ENCODE measurements at places on chromosomes 12 and 14. TPM values are rescaled to one million over a fixed set of nuclear protein-coding genes. Genes with fewer than 3 reads are reported as not detected.

GRCh38 chr14:82492157-82492556 lies 958.5 kb upstream of the SEL1L start:
- no peak for DNase-seq

The PTCSC3 gene
- not detected for total RNA-seq

The WNT1 gene
- not detected for total RNA-seq

The GPX2 gene
- total RNA-seq, result 21.0 TPM

The HSPB8 gene
- total RNA-seq, result 47.8 TPM

DNA sequence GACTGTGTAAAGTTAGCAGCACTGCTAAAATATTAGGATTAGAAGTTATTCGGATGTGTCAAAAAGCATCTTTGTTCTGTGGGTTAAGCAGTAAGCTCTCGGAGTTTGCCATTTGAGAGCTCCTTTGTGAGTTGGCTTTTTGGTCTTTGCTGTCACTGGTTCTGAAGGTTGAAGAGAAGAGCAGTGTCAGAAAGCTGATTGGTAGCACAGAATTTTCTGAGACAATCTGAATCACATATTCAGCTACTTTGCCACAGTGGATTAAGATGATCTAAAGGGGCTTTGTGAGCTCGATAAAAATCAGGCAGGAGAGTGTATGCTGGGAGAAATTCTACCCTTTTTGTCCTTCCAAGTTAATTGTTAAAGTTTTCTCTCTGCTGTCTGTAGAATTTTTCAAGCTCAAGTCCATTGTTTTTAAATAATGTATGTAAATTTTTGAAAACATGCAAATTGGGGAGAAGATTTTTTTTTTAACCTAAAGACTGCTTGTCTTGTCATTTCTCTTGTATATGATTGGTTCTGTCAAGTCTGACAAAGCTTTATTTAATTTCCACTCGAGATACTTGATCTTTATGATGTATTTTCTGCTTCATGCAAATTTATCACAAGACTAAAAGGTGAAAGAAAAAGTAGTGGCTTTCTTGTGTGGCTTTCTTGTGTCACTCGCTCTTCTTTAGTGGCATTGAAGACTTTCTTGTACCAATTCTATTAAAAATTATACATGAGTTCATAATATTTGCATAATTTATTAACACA lies 307.3 kb downstream of the EGLN3 start:
- DNase-seq, result no peak
